ENCODE measurements at places on chromosomes 2 and 18.
A peak's percentile ranks its signal among the peaks of the same experiment; 100 is the strongest.

DNA sequence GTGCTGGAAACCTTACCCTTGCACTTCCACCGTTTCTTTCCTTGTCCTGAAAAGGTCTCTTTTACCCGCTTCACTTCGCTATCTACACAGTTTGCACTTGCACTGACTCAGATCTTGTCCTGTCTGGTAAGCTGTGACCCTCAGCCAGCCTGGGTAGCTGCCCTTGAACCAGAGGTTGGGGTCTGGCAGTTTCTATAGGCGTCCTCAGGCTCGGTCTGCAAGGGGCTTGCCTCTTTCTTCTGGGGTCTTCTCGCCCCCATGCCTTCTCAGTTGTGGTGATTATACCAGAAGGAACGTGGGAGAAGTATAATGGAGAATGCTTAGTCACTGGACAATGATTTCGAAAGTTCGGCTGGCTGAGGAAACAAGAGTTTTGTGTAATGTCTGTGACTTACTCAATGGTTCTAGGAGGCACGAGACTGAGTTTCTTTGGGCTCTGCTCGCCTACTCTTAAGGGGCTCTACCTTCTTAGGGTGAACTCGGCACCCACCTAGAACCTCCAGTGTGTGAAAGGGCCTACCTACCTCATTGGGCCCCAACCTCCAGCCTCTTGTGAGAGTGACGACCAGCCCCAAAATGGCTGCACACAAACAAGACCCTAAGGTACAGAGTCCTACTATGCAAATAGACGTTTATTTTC, 6.9 kb upstream of the STAT1 start:
- DNase-seq, result no peak

DNA sequence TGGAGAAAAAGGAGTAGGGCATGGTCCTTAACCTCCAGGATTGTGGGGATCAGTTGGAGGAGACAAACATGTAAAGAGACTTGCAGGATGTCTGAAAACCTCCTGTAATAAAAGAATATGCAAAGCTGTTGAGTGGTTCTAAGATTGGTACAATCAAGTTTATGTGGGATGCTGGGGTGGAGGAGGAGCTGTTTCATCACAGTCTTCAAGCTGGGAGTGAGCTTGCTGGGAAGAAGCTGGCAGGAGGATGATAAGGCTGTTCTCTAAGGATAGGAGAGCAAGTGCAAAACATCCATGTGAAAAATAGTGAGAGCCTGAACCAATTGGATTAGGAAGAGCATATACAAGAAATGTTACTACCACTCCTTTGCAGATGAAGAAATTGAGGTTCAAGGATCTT, 161.9 kb upstream of the CRIM1 start:
- DNase-seq, result no peak

DNA sequence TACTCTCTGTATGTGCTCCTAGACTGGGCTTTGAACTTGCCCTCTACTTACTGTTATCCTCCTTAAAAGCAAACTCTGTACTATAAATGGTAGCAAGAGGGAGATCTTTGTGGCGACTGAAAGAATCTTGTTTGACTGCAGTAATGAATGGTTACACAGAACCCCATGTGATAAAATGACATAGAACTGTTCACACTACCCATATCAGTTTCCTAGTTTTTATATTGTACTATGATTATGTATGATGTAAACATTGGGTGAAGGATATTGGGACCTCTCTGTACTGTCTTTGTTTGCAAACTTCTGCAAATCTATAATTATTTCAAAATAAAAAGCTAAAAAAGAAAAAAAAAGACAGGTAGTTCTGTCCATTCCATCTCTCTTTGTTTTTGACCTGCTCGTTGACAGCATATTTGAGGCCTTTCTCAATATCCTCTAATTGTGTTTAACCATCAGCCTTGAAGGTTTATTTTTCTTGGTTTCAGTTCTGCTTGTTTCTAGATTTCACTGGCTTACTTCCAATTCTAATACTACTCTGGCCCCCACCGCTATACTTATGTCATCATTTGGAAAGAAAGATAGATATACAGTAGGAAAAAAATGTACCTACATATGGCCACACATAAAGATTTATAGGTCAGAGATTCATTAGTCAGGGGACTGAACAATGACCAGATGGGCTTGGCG, 79.2 kb upstream of the MYO3B start:
- DNase-seq, result no peak

- DNase-seq, result no peak
Observed at GRCh38 chr18:48850822-48851598, 99.8 kb downstream of the SMAD7 start.

DNA sequence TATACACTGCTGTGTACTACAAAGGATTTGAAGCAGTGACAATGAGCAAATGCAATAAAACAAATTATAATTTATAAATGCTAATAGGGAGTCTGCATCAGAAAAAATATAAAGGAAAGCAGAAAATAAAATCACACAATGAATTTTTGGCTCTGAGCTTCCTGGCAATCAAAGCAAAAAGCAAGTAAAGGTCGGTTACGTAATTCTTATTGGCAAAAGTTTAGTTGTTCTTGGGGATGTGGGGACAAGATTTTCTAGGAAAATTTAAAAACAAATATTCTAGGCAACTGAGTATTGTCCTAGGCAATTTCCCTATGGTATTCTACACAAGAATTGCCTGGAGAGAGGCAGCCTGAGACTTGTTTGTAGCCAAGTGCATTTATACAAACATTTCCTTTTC, 1.8 kb downstream of the ORC2 start:
- DNase-seq, result no peak

DNA sequence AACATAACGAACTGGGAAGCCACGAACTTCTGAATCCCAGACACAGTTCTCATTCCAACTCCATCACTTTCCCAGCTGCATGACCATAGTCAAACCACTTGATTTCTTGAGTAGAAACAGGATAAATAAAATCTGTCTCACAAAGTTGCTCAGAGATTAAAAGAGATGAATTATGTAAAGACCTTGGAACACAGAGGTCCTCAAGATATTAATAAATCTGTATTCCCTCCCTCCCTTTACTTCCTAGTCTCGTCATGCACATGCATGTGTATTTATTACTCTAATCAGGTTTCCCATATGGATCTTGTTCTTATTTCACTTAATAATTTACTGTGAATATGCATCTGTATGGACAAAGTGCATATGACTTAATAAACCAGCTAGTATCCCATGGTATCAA, 21.1 kb upstream of the CSRNP3 start:
- DNase-seq, result no peak

DNA sequence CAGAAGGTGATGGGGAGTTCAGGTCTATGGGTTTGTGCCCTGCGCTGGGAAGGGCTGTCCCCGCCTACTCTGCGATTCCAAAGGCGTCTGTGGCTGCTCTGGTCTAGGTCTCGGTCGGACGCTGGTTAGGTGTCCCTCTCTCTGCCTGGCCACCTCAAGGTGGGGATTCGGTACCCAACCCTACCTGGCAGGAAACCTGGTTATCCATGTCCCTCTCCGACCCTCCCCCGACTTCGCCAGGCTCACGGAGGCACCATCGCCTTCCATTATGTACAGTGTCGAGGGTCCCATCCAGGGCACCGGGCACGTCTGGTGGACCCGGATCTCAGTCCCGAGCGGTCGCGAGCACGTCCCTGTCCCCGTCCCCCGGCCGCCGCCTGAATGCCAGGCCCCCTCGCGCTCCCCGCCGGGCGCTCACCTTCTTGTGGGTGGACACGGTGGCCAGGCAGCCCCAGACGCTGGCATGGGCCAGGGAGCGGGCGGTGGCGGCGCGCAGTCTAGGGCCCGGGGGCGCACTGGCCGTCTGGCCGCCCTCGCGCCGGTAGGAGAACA, 628 bp downstream of the CREG2 start:
- DNase-seq, result no peak

DNA sequence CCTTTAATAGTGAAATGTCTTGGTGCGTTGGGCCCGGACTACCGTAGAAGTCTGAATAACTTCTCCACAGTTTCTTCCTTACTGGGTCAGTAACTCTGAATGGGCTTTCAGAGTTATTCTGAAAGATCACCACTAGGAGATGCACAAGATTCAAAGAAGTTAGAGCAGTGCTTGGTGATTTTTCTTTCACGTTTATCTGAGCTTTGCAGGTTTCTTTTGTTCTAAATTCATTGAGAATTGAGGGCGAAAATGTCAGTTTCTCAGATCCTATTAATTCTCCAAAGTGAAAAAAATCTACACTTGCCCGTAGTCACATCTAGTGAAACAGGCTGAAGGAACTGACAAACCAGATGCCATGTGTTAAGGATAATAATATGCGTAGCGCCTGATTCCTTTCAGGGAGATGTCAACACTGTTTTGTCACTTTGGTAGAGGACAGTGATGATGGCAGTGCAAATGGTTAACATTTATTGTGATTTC, 70.1 kb downstream of the QPCT start:
- DNase-seq, result peak; percentile 40

DNA sequence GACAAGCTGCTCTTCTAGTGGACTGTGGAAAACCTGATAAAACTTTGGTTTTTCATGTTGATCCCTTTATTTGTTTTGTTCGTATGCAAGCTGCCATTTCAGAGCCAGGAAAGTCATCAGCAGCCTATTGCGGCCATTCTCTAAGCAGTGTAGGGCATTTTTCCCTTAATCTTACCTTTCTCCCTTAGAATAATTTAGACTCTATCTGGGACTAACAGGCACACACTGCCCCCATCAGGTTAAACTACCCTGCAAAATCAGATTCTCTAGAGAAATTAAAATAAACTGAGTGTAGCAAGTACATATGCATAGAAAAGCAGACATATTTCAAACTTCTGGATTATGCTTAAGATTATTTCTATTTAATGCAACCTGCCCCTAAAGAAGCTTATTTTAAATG, 347.5 kb downstream of the METTL4 start:
- no peak for DNase-seq

DNA sequence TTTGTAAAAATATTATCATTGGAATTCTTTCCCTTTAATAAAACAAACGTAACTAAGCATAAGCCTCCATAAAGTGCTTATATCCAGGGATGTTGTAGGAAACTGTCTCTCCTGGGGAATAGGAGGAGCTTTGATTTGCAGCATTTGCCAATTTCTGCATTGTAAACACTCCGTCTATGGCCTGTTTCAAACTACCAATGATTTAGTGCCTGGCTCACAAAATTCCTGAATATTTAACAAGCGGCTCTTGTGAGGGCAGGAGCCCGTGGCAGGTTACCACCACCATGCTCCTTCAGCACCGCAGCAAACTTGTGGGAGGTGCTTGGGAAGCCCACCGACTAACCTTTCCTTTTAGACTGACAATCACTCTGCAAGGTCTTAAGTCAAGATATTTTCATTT, 520.3 kb downstream of the SOX11 start:
- DNase-seq, result no peak

GRCh38 chr2:157290525-157290924, 33.0 kb downstream of the GALNT5 start:
- DNase-seq, result no peak

DNA sequence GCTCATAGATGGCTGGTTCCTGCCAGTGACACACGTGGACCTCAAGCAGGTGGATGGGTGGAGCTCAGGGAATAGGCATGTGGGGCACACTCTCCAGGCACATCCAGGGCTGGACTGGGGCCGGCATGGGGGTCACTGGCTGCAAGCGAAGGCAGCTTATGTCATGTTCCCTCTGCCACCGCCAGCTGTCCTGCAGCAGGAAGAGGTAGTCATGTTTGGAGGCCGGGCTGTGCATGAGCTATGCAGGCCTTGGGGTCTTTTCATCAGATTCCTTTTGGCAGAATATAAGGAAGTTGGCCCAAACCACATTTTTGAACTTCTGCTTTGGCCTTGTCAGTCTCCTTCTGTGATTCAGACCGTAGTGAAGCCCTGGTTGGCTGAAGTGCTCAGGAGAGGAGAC, 61.5 kb downstream of the AGAP1 start:
- no peak for DNase-seq

GRCh38 chr2:1340141-1340512, 73.1 kb upstream of the TPO start:
- DNase-seq, result no peak

DNA sequence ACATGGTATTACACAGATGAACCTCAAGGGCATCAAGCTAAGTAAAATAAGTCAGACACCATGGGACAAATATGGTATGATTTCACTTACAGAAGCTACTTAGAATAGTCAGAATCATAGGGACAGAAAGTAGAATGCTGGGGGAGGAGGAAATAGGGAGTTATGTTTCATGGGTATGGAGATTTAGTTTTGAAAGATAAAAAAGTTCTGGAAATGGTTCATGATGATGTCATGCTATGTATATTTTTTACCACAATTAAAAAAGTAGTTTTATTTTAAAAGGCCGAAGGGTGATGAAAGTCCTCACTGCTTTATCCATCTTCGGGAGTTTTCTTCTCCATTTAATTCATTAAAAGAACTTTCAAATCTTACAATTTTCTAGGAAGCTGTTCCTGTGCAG, 181.9 kb downstream of the CALCRL start:
- DNase-seq, result no peak

DNA sequence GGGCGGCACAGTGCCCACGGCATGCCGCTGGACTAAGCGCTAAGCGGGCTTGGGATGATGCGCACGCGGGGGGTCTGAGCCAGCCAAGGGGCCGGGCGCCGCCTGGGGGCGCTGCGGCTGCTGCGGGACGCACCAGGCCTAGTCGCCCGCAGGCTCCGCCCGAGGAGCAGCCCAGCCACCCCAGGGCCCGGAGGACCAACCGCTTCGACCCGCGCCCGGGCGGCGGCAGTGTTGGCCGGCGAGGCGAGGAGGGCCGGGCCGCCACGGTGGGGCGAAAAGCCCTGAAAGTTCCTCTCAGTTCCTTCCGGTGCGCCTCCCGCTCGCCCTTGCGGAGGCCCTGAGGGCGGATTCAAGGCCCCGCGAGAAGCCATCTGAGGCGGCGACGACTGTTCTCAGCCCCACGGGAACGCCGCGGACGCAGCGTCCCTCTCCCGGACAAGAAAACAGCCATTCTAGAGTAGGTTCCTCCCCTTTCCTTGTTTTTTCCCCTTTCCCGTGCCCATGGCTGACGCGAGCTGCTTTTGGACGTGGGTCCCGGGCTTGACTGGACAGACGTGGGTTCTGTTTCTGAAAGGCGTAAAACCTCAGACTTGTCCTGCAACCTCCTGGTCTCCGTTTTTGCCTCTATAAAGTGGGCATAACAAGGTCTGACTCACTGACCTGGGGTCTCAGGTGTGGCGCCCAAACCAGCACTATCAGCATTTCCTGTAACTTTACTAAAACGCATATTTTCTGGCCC, at the start of gene ANKAR:
ANKAR (plus strand) TSS at position 297 of the 739 bp plus-strand sequence. CDS start 1,821 bp downstream, outside the sequence.
- peak; percentile 94 for DNase-seq

DNA sequence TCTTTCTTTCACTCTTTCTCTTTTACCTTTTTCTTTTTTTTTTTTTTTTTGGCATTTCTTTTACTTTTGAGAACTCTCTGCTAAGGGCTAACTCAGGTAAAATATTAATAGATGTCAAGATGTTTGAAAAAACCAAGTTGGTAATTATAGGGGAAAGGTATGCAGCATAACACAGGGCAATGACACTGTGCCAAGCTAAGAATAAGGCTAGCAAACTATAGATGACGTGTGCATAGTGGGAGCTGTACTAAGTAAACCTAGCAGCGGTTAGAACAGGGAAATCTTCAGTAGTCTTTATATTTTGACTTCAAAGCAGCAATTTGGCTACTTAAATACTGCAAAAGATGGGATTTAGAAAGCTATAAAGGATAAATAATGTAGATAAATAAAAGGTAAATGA, 415.4 kb upstream of the RGPD4 start:
- DNase-seq, result no peak

- DNase-seq, result no peak
Observed at GRCh38 chr18:27847412-27847811, 329.5 kb downstream of the CDH2 start.
